ENCODE measurements at places on chromosomes 11 and 22.

GRCh38 chr11:130278151-130278550 is 36.6 kb downstream of the ZBTB44 start:
- DNase-seq: no peak

DNA sequence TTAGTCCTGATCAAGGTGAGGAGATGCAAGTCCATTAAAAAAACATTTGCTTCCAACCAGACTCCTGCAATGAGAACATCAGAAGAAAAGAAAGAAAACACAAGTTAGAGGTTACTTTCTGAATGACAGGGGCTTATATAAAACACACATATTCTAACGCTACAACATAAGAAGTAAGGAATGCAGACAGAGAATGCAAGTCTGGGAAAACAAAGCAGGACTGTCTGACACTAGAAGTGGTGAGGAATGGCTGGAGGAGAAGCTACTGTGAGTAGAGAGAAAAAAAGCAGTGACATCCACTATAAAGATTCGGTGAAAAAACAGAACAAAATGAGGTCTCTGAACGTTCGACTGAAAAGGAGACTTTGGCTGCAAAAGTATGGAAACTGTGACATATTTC is 12.3 kb downstream of the TMEM216 start:
- DNase-seq: no peak

GRCh38 chr11:1924646-1925372 is 5.3 kb downstream of the TNNT3 start:
- DNase-seq: no peak

GRCh38 chr22:47460176-47460575 is 697.7 kb downstream of the TBC1D22A start:
- no peak for DNase-seq

DNA sequence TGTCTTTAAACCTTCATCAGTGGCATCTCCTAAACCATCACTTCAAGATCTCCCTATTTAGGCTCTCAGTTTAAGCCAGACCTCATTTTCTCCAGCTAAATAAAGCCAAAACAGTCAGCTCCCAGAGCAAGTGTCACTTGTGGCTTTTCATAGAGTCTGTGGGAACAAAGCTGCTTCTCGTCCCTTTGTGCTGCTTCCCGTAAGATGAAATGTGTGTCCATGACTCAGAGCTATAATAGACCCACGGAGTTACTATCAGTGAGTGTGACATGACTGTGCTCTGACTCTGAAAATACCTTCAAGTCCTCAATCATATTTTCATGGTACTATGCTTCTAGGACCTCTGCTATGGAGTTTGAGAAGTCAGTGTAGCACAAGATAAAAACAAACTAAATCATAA is 57.3 kb upstream of the SLN start:
- no peak for DNase-seq

GRCh38 chr22:29883775-29884097 is 762 bp downstream of the MTMR3 start:
- no peak for DNase-seq

DNA sequence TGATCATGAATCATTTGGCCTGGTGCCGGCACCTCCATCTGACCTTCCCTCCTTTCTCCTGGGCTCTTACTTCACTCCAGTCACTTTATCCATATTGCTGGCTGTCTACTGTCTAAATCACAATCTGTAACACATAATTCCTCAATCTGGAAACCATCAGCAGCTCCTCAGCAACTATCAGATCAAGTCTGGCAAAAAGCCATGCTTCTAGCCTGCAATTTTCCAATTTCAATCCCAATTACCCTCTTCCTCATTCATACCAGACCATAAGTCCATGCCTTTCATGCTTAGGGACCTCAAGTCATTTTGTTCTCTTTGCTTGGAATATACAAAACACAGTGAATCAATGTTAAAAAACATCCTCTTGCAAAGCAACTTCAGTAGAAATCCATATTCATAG is 882.8 kb upstream of the ANO3 start:
- no peak for DNase-seq

DNA sequence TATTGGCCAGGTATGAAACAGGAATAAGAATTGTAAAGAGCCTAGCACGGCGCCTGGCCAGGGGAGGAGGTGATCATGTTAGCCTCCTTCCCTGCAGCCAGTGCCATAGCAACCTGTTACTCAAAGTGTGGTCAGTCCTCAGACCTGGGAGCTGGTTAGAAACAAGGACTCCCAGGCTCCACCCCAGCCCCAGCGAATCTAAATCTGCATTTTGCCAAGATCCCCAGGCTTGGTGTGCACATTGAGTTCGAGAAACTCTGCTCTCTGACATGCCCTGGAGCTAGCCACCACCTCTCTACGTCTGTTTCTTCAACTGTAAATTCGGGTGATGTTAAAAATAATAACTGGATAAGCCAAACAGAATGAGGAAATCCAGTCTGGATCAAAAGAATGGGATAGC is 56.1 kb upstream of the ALX4 start:
- no peak for DNase-seq

DNA sequence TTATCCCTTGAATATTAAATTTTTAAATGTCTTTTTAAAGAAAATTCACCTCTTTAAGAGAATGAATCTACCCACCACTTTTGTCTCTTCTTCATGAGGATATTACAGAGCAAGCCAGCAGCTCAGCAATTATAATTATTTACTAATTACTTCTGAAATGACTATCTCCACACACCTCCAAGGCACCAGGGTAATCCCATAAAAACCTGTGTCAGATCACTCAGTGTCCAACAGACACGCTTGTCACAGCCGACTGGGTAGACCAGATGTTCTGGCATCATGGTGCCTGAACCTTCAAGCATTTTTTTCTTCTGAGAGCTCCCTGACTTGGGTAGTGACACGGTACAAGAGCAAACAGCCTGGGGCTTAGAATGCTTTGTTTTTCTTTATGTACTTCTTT is 61.4 kb downstream of the EFCAB6 start:
- no peak for DNase-seq

DNA sequence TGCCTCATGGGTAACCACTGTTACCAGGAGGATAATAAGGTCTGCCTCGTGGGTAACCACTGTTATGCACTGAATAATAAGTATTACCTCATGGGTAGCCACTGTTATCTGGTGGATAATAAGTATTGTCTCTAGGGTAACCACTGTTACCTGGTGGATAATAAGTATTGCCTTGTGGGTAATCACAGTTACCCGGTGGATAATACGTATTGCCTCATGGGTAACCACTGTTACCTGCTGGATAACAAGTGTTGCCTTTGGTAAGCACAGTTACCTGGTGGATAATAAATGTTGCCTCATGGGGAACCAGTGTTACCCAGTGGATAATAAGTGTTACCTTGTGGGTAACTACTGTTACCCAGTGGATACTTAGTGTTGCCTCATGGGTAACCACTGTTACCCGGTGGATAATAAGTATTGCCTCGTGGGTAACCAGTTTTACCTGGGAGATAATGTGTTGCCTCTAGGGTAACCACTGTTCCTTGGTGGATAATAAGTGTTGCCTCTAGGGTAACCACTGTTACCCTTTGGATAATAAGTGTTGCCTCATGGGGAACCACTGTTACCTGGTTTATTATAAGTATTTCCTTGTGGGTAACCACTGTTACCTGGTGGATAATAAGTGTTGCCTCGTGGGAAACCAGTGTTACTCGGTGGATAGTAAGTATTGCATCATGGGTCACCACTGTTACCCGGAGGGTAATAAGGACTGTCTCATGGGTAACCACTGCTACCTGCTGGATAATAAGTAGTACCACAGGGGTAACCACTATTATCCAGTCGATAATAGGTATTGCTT is 10.6 kb upstream of the NXPE4 start:
- DNase-seq: no peak

DNA sequence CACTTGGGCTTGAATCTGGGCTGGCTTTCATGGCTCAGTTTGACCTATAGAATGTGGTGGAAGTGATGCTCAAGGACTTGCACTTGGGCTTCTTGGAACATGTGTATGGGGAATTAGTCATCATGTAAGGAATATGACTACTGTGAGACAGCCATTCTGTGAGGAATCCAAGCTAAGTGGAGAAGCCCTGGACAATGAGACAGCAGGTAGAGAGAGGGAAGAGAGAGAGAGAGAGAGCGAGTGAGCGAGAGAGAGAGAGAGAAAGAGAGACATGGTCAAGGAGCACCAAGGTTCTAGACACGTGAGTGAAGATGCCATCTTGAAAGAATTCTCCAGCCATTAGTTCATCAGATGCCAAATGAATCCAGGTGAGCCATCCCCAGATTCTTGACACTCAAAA is 261.6 kb upstream of the SORL1-AS1 start:
- DNase-seq: no peak

DNA sequence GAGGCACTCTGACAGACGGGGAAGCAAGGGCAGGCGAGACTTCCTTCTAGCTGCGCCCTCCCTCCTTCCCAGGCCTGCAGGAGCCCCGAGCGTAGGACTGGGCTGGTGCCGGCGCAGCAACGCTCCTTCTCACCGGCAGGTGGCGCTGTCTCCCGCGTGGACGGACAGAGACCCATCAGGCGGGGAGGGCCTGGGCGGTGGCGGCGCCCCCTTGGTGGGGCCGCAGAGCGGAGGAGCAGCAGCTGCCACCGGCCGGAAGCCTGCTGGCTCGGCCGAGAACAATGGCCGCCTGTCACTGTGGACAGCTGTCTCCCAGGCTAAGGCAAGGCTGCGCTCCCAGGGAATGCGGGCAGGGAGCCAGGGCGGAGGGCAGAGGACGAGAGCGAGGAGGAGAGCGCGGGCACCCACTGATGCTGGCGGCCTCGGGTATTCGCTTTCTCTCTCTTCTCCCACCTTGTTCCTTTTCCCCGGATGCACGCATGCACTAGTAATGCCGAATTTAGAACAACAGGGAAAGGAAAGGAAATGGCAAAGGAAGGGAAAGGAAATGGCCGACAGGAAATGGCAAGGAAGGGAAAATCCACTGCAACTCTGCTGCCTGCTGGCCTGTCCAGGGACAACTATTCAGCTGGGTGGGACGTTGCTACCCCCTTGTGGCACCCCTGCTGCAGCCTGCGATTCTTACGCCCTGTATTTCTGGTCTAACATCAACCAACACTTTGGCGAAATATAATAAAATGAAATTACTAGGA is 14.4 kb downstream of the PPM1F start:
- DNase-seq: peak; percentile 52

DNA sequence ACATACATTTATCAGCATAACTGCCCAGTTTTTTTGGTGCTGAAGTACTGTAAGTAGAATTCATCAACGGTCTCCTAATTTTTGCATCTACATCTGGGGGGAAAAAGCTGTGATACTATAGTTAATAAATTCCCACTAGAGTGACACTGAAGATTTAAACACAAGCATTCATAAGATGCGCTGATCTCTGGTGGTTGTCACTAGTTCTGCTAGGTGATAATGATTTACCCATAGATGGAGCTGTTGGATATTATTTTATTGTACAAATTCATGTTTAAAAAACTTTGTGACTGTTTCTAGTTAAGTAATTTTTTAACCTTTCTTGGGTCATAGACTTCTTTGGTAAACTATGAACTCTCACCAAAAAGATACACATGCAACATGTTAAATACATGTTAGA is 106.6 kb downstream of the EMSY start:
- DNase-seq: no peak

DNA sequence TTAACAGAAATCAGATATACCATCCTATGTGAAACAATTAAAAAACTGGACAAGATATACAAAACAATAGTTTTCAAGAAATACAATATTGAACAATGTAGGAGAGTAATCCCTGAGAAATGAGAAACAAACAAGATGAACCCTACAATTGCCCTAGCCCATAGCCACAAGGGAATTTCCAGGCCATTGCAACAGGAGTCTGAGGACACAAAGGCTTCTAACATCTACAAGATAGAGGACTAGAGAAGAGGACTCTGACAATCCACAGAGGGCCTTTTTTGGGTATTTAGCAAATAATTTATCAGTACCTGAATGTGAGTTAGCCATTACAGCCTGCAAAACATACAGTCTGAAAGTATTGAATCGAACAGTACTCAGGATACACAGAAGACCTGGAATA is 251.7 kb downstream of the GRM5 start:
- DNase-seq: no peak

DNA sequence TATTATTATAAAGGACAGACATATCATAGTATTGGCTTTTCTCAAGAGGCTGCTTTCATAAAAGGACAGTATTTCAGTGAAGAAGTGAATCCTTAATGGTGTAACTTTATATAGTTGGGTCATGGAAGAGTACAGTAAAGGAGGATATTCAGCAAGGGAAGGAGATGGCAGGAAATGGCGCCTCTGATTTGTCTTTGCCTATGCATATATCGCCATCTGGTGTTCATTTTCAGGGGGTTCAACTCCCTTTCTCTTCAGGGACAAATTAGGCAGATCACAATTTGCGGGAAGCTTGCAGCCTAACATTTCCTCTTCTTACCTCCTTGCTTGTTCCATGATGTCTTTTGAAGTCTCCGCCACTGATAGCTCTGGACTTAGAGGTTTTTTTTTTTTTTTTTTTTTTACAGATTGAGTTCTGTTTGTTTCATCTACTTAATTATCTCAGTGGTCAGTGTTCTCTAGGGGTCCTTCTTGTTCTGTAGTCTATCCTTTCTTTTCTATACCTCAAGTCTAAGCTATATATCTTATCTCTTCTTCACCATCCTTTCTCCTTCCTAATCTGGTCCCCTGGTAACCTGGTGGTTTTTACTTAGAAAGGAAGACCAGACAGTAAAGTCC is 21.8 kb upstream of the RRM1 start:
- no peak for DNase-seq

DNA sequence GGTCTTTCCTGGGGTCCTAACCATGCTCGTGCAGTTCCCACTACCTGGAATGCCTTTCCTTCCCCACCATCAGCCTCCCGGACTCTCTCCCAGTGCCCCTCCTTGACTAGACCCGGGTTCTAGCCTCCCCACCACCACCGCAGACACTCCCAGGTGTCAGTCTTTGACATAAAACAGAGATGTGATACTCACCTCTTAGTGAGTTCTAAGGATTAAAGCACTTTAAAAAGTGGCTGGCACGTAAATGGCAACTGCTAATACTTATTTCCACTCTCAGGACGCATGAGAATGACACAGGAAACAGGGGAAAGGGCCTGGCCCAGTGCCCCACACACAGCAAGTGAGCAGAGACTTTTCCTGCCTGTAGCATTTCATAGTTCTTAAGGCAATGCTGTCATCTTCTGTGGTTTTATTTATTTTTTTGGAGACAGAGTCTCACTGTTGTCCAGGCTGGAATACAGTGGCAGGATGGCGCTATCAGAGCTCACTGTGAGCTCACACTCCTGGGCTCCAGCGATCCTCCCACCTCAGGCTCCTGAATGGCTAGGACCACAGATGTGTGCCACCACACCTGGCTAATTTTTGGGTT is 1.9 kb upstream of the SLC25A45 start:
- no peak for DNase-seq
